ENCODE measurements at places on chromosomes 7 and 10. TPM values are rescaled to one million over a fixed set of nuclear protein-coding genes. Genes with fewer than 3 reads are reported as not detected.

The ABCA13 gene
- total RNA-seq = 2.2 TPM

DNA sequence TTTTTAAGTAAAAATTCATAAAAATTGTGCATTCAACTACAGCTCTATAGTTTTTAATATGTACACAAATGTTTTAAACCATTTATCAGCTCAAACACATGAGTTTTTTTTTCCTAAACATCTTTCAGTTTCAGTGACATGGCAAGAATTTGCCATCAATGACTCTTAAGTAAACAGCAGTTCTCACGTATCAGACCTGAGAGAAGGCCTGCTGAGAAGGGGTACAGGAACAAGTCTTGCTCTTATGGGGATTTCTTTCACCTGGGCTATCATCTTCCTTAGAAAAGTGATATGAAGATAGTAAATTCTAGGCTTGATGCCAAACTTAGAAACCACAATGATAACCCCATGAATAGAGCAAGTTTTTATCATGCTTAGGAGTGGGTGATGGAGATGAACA is 467.8 kb downstream of the ARL4A start:
- DNase-seq = no peak

The FIS1 gene
- 133 TPM for total RNA-seq

DNA sequence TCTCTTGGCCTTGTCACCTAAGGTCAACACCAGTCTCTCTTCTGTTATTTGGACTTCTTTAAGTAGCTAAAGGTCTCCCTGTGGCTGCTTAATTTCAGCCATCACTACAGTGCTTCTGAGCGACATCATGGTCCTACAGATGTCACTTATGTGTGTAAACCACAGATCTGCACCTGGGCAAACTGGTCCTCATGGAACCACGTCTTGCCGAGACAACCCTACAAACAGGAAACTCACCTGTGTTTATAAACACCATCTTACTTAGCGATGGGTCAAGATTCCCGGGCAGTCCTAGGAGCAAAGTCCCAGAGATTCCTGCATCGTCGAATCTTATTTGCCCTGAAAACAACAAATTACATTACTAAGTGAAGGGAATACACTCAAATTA is 27.8 kb downstream of the KLF6 start:
- DNase-seq = no peak

The PDLIM1 gene
- total RNA-seq = 178 TPM

GRCh38 chr10:17648243-17649035 is 4.5 kb downstream of the STAM start:
- DNase-seq = no peak

DNA sequence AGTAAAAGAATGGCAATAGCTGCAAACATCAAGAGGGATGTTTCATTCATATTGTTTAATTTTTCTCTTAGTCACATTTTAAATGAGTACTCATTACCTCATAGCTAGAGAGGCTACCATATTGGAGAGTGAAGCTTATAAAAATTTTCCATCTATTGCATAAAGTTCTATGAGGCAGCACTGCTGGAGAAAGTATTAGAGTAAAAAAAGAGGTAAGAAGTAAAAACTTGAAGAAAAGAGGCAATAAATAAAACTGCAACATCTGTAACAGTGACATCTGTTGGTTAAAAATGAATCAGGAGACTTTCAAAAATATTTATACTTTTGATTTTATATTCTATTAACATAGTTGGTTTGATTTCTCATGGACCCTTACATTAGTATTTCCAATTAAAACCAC is 284.5 kb upstream of the SEMA3D start:
- no peak for DNase-seq

The ENKUR gene
- total RNA-seq = 6.5 TPM

The PIP gene
- total RNA-seq = 12.6 TPM

- no peak for DNase-seq
Observed at GRCh38 chr7:21300692-21301091, 127.2 kb upstream of the SP4 start.

- no peak for DNase-seq
Observed at GRCh38 chr7:154569916-154570315, 433.0 kb downstream of the PAXIP1 start.

The VAX1 gene
- not detected for total RNA-seq

The LRRN3 gene
- total RNA-seq = 6.1 TPM

DNA sequence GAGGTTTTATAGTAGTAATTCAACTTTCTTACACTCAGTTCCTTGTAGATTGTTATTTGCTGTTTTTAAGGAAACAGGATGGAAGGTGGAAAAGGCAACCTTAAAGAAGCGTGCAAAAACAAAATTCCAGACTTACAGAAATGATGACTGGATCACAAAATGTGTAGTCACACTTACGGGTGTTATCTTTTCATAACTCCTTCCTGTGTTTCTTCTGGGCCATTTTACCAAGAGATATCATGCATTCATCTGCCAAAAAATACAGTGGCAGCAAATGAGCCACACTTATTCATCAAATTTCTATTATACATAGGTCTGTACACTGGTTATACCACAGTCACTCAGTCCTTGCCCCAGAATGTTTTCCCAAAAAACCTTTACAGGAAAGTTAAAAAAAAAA is 94.3 kb upstream of the IL6 start:
- no peak for DNase-seq

- no peak for DNase-seq
Observed at GRCh38 chr7:32559480-32559879, 64.2 kb downstream of the AVL9 start.

The SMIM30 gene
- 55.6 TPM for total RNA-seq

- no peak for DNase-seq
Observed at GRCh38 chr7:25549271-25549921, 321.1 kb upstream of the NPVF start.

- DNase-seq = no peak
Observed at GRCh38 chr10:122478971-122479370, 17.6 kb downstream of the HTRA1 start.

DNA sequence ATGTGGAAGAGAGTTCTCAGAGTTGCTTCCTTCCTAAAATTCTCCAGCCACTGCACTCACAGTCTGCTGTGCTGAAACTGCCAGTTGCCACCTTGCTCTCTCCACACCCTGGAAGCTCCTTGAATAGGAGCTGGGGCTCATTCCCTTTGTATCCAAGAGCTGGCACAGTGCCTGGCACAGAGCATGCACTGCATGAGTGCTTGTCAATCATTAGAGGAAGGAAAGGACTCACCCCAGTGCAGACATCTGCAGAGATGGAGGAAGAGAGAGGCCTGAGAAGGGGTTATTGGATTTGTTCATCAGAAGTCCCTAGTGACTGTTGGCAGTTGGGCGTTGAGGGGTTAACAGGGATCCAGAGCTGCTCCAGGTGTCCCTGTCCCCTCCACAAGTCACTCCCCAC is 41.7 kb upstream of the DUSP5 start:
- DNase-seq = no peak

GRCh38 chr7:50261593-50261992 is 42.9 kb upstream of the IKZF1 start:
- no peak for DNase-seq

All from lower lobe of right lung (tissue), 2 donors.